ENCODE measurements at places on chromosomes 3 and 15.

DNA sequence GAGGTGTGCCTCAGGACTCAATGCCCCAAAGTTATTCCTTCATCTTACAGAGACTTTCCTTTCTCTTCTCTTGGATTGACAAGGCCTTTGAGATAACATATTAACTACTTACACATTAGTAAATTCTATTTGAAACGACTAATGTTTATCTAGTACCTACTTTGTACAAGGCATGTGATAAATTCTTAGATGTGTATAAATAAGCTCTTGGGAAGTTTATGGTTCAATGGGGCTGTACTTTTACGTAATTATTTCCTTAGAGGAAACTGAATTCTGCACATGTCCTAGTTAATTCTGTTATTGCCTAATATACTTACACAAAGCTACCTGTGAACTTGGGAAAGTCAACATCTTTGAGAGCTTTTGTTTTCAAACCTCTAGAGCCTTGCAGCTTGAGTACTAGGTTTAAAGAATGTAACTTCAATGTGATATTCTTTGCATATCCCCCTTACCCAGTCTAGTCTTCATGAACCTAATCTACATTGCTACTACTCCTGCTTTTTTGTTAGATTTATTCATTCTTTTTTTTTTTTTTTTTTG is 58.5 kb upstream of the RAP2B start:
- H3K4me1 ChIP-seq: no peaks in the 10 kb centered on the region
- no peaks in the 10 kb centered on the region for H3K36me3 ChIP-seq
- no peak overlapping the region for H3K4me3 ChIP-seq

DNA sequence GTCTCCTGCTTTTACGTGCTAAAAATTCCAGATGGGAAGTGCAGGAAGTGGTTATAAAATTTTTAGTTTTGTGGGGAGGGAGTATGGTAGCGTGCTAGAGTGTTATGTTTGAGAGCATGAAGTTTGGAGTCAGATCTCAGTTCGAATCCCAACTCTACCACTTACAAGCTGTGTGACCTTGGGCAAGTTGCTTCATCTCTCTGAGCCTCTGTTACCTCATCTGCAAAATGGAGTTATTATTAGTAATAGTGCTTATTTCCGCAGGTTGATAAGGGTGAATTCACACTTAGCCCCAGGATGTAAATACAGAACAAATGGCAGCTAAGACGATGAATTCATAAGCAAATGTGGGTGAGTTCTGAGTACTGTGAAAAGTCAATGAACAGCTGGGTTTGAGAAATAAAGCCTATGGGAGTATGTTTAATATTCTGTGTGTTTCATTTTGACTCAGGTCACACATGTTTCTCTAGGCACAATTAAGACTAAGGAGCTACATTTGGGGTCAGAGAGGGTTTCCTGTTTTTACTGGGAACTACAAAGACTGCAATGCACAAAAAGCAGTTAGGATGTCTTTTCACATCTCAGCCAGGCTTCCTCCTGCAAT is 73.1 kb upstream of the FEZF2 start:
- H3K36me3 ChIP-seq: no peaks in the 10 kb centered on the region
- H3K27ac ChIP-seq: no peak overlapping the region
- H3K4me1 ChIP-seq: peaks cover 23% of the 10 kb centered on the region

DNA sequence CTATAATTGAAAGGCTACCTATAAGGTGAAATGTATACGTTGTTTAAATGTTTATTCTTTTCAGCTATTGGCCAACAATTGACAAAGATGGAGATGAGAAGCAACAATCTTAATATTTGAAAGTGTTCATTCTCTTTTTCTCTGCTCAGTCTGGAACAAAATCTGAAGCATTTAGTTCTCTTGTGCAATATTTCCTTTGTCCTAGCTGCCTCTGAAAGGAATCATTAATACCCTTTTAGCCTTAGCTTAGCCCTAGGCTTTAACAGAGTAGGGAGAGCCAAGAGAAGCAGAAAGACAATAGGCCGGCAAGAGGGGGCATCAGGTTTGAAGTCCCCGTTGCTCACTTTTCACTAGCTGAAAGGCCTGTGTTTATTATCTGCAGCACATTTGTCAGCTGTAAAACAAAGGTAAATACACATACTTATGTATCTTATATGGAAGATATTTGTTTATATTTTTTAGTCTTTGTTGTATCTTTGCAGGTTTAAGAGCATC is 422.5 kb upstream of the SEMA6D start:
- DNase-seq: no peak
- no peaks in the 10 kb centered on the region for H3K4me1 ChIP-seq
- no peak overlapping the region for H3K4me3 ChIP-seq
- H3K27ac ChIP-seq: no peak overlapping the region

- DNase-seq: no peak
- no peak overlapping the region for H3K4me3 ChIP-seq
- no peaks in the 10 kb centered on the region for H3K4me1 ChIP-seq
- H3K27ac ChIP-seq: no peak overlapping the region
- no peaks in the 10 kb centered on the region for H3K27me3 ChIP-seq
These were observed 165.0 kb downstream of the PDZRN3 start for GRCh38 chr3:73459711-73460110.

DNA sequence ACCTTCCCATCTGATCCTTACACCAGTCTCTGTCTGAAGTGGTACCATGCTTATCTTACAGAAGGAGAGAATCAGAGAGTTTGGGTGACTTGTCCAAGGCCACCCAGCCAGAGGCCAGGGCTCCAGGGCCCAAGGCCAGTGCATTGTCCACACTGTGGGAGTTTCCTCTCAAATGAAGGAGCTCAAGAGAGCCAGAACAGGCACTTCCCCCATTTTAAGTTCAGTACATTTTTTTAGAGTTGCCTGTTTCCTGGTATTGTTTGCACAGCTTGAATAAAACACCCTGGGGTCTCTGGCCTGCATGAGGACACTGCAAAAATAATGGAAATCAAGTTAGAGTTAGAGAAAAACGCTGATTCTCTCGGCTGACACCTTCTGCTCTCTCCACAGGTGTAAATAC is 284.0 kb downstream of the SQOR start:
- H3K27me3 ChIP-seq: no peaks in the 10 kb centered on the region
- H3K36me3 ChIP-seq: no peaks in the 10 kb centered on the region
- H3K4me1 ChIP-seq: no peaks in the 10 kb centered on the region

DNA sequence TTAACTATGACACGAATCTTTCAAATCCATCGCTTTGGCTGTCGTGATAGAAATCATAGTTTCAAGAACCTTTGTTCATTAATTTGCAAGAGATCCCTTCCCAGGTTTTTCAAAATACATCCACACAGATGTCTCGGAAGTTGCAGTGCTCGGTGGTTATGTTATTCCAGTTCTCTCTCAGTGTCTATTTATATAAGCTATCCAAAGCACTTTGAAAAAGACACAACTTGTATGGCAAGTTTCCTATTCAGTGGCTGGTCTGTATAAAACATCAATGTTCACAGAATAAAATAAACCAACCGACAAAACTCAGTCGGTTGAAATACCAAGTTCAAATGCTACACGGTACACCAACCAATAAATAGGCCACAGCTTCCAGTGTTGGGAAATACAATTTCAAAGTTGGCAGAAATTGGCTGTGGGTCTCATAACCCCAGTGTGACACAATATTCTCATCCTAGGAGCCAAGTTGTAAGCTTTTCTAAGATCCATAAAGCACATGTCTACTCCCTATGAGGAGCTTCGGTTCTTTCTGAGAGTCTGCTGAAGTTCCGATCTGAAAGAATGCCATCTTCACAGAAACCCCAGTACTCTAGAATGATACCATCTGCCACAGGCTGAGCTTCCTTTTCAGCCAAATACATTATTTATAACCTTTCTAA is 23.7 kb downstream of the SATB1 start:
- no peaks in the 10 kb centered on the region for H3K27me3 ChIP-seq
- DNase-seq: no peak
- H3K27ac ChIP-seq: no peak overlapping the region
- H3K4me3 ChIP-seq: no peak overlapping the region
- peaks cover 3% of the 10 kb centered on the region for H3K36me3 ChIP-seq

GRCh38 chr3:25143356-25144025 is 284.6 kb upstream of the RARB start:
- no peak for DNase-seq
- no peaks in the 10 kb centered on the region for H3K27me3 ChIP-seq
- no peak overlapping the region for H3K4me3 ChIP-seq
- no peaks in the 10 kb centered on the region for H3K4me1 ChIP-seq
- no peak overlapping the region for H3K27ac ChIP-seq
- H3K36me3 ChIP-seq: no peaks in the 10 kb centered on the region

GRCh38 chr3:15405448-15406050 is 21.8 kb downstream of the METTL6 start:
- no peaks in the 10 kb centered on the region for H3K27me3 ChIP-seq
- DNase-seq: peak; percentile 49
- H3K4me1 ChIP-seq: peaks cover 3% of the 10 kb centered on the region
- no peaks in the 10 kb centered on the region for H3K36me3 ChIP-seq

DNA sequence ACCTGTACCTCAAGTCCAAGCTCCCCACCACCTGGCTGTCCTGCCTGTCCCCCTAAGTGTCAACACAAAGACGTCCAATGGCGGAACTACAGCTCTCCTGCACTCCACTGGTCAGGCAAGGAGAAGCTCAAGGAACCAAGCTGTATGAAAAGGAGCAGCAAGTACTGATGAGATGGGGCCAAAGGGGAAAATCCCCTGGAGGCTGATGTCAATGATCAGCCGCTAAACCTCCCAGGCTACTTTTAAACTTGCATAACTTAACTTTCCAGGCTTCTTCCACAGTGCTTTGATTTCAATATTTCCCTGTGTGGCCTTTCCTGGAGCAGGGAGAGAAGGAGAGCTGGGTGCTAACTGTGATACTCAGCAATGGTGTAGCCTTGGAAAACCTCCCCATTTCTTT is 35.0 kb downstream of the TM4SF4 start:
- H3K27ac ChIP-seq: no peak overlapping the region
- no peaks in the 10 kb centered on the region for H3K4me1 ChIP-seq
- H3K36me3 ChIP-seq: no peaks in the 10 kb centered on the region
- H3K27me3 ChIP-seq: peaks cover under 1% of the 10 kb centered on the region
- H3K4me3 ChIP-seq: no peak overlapping the region

DNA sequence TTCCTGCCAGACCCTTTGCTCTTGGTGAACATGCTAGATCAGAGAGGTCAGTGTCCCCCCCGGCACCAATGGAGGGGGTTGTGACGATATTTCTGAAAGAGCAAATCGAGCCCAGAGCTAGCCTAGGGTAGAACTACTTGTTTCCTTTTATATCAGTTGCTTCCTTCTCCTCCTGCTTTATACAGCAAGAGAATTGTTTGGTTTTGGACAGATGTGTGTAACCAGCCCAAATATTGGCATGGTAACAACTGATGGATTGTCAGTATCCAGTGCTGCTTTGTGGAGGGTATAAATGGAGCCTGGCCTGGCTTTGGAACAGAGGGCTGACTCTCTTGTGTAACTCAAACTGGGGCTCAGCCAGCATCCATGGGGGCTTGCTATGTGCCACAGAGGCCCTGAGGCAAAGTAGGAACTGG is 27.2 kb downstream of the SNX1 start:
- H3K27me3 ChIP-seq: no peaks in the 10 kb centered on the region
- no peaks in the 10 kb centered on the region for H3K4me1 ChIP-seq
- peaks cover 86% of the 10 kb centered on the region for H3K36me3 ChIP-seq
- no peak overlapping the region for H3K27ac ChIP-seq
- no peak overlapping the region for H3K4me3 ChIP-seq

DNA sequence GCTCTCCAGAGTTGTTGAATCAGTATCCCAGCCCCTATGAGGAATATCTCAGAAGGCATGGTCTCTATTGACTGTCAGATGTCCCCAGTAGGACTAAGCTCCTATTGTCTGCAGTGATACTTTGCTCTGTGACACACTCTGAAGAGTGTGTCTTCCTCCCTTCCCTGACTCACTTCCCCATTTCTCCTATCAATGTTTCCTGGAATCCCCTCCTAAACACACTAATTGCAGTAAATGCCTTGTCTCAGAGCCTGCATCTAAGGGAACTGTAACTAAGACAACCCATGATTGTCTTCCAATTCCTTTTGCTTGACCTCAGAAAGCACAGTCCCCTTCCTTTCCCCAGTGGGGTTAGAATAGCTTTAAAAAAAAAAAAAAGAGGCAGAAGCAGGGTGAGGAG is 397.3 kb upstream of the PROK2 start:
- no peak for DNase-seq
- no peak overlapping the region for H3K27ac ChIP-seq
- H3K4me3 ChIP-seq: no peak overlapping the region
- no peaks in the 10 kb centered on the region for H3K4me1 ChIP-seq

DNA sequence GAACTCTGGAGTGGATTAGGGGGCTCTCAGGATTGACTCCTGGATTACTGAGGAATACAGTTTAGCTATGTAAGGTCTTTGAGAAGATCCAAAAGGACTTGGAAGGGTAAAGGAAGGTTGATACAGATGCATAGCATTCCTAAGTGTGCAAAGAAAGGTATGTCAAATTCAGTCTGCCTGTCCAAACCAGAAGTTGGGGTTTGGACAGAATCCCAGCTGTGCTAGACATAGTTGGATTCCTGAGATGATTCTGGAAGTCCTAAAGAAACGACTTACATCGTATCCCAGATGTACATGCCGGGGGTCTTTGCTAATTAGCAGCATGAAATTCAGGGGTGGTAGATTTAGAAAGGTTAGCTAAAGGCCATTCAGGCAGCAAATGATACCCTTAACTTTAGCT is 97.7 kb upstream of the TSPAN3 start:
- no peaks in the 10 kb centered on the region for H3K36me3 ChIP-seq
- no peak overlapping the region for H3K27ac ChIP-seq
- no peaks in the 10 kb centered on the region for H3K27me3 ChIP-seq
- peaks cover 7% of the 10 kb centered on the region for H3K4me1 ChIP-seq
- H3K4me3 ChIP-seq: no peak overlapping the region
- no peak for DNase-seq

DNA sequence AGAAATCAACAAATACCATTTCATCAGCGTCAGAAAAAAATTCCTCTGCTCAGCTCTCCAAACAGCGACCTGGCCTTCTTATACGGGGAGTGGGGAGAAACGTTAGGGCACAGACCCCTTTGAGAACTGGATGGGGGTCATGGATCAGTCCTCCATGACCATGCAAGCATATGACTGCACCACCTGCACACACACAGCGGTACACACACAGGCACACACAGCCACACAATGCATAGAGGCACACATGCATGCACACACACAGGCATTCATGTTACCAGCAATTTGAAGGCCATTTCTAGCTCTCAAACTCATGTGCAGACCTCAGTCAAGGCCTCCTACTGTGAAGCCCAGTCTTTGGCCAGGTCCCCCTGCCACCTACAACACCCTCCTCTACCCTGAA is 50.2 kb downstream of the SLC41A3 start:
- H3K27me3 ChIP-seq: no peaks in the 10 kb centered on the region
- H3K36me3 ChIP-seq: no peaks in the 10 kb centered on the region
- H3K4me1 ChIP-seq: peaks cover 12% of the 10 kb centered on the region
- no peak overlapping the region for H3K27ac ChIP-seq

DNA sequence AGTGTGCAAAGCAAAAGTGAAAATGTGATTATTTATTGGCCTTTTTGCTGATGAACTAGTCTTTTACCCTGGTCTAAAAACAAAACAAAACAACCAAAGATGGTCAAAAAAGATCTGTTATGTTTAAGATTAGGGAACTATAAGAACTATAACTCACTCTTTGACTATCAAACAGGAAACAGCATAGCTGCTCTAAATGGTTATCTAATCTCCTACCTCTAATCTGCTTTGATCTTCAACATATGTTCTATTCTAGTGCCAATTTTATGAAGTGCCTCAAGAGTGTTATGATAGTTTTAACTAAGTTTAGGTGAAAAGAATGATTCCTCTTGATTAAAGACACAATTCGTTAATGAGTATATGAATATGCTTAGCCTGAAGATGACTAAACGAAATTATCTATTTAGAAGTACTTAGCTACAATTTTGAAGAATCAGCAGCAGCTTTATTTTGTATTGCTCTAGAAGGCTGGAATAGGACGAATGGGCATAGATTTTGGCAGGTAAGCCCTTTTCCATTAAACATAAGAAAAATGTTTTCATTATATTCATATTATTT is 46.0 kb downstream of the SETD2 start:
- no peaks in the 10 kb centered on the region for H3K27me3 ChIP-seq
- no peak overlapping the region for H3K4me3 ChIP-seq
- H3K4me1 ChIP-seq: peaks cover 22% of the 10 kb centered on the region

Data from CD4-positive, alpha-beta memory T cell (primary cell).